ENCODE measurements at places on chromosomes 1 and 21.

DNA sequence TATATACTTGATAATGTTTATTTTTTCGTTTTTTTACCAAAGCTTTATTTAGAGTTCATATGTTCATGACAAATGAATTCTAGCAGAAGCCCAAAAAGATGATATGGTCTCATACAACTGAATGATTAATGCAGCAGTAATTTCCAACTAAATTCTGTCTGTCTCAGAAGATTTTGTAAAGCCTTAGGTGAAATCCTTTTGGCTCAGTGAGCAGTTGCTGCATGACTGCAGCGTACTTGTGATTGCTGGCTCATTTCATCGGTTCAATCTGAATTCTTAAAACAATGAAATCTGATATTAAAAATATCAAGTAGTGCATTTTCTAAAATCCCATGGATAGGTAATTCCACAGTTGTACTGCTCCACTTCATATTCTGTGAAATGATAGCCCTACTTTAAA lies 73.2 kb downstream of the AK5 start:
- DNase-seq: no peak

GRCh38 chr1:1082239-1082775 lies 8.2 kb upstream of the RNF223 start:
- DNase-seq: no peak

GRCh38 chr21:30211071-30211470 lies 4.8 kb downstream of the CLDN8 start:
- DNase-seq: no peak

DNA sequence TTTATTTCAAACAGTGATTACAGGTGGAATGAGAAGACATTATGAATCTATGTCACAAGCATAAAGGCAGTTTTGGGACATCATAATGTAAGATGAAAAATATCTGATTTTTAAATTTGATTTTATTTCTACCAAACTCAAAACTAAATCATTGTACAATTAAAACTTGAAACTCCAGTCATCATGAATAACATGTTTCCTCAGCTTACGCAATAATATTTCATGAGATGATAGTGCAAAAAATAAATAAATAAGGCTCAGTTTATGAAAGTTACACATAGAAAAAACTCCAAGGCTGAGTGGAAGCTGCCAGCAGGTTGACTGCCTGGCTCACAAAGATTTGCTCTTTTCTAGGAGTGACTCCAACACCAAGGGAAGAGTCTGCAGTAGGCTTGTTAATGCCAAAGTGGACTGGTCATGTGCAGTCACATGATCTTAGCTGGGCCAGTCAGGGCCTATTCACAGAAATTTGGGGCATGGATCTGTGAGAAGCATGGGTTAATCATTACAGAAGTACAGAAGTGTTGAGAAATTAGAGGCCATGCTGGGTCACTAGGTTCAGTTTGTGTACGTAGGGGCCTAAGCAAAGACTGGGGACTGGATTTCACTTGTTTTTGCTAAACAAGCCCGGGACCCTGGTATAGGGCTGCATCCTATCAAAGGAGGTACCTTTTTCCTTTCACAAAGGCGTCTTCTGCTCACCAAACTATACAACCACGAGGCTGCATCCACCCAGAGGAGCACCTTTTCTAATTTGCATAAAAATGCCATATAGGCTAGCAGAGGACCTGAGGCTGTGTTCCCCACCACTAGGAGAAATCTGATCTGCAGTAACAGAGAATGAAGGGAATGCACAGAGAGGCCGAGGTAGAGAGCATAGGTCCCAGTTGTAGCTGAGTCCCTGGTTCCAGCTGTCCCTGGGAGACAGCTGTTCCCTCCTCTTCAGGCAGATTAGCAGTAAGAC lies 4.9 kb upstream of the ABCA4 start:
- no peak for DNase-seq

GRCh38 chr1:237863234-237863633 lies 27.5 kb downstream of the ZP4 start:
- no peak for DNase-seq

GRCh38 chr1:12201352-12202189 lies 28.3 kb upstream of the VPS13D start:
- no peak for DNase-seq

- no peak for DNase-seq
These were observed 43.5 kb upstream of the IL12RB2 start for GRCh38 chr1:67264152-67264551.

GRCh38 chr1:203144661-203145060 lies 17.1 kb downstream of the ADORA1 start:
- DNase-seq: no peak

DNA sequence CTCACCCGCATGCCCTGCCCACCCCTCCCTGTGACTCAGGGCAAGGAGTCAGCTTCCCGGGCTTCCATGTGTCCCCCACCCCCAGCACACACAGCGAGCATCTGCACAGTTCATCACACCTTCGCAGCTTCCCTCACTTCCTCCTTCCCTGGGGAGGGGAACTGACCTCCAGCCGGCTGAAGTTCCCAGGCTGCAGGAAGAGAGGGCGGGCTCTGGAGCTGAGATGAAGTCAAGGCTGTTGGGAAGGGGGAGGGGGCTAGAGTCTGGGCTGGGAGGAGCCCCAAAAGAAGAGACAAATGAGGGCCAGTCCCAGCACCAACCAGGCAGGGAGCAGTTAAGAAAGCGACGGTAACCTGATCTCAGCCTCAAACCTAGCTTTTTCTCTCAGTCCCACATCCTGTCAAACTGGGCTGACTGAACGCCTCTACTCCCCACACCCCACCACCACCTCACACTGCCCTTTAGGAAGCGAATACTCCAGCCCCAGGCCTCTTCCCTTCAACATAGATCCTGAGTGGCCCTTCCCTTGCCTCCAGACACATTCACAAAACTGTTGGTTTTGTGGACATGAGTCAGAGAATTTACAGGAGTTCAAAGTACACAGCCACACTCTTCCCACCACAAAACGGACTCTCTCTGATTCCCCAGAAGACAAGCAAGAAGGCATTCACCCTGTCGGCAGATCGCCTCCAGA lies 1.8 kb downstream of the RHOC start:
- peak; percentile 75 for DNase-seq

DNA sequence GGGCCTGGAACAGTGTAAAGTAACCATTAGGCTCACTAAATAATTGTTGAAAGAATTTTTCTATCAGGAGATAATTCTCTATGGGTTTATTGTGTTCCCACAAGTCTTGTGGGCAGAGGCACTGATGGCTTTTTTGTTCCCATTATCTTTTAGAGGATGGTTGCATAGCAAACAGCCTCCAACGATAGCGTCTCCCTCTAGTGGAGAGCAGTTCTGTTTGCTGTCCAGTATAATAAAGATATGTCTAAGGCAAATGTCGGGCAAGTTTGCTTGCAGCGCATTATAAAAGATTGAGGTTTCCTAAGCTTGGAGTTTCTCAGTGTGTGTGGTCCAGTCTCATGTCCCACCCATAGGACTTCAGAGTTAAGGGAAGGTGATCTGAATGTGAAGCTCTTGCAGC lies 1.3 kb upstream of the SLC6A17 start:
- DNase-seq: no peak

- DNase-seq: no peak
These were observed 198.4 kb upstream of the PTGFR start for GRCh38 chr1:78292361-78292760.

- no peak for DNase-seq
These were observed 26.1 kb downstream of the CR1L start for GRCh38 chr1:207670997-207671396.

DNA sequence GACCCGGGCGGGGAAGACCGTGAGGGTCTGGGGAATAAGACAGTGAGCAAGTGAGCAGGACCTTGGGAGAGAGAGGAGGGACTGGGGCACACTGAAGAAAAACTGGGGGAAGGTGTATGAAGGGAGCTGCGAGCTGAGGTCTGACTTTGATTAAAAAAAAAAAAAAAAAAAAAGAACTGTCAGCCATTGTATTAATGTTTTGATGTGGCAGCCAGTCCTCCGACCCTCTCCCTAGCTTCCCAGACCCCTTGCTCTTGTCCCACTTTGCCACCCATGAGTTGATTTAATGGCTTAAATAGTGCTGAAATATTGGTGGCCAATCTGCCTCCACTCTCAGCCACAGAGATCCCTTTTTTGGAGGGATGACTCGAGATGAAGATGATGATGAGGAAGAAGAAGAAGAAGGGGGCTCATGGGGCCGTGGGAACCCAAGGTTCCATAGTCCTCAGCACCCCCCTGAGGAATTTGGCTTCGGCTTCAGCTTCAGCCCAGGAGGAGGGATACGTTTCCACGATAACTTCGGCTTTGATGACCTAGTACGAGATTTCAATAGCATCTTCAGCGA lies 652 bp downstream of the HAX1 start:
- DNase-seq: no peak

- DNase-seq: no peak
These were observed 550.7 kb downstream of the PTPRU start for GRCh38 chr1:29786791-29787732.

GRCh38 chr1:209326076-209326475 lies 257.4 kb upstream of the CAMK1G start:
- no peak for DNase-seq

- no peak for DNase-seq
These were observed 43.1 kb downstream of the OR10J5 start for GRCh38 chr1:159492575-159493323.

GRCh38 chr1:207833381-207833780 lies 77.5 kb downstream of the CD34 start:
- no peak for DNase-seq

DNA sequence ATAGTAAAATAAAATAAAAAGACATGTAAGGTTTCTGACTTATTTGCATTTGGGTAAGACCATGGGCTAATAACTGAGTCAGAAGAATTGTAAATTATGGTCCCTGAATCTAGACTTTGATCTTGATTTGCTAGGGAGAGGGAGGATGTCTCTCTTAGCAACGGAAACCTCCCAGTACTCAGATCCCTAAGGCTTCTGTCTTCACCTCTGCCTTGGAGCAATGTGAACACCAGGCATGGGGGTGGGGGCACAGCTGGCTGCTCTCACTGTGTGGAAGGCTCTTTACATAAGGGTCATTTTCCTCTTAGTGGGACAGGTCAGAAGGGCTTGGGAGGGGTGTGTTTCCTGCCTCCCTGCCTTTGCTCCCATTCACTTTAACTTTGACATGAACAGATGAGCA lies 17.0 kb upstream of the TMEM54 start:
- DNase-seq: no peak

DNA sequence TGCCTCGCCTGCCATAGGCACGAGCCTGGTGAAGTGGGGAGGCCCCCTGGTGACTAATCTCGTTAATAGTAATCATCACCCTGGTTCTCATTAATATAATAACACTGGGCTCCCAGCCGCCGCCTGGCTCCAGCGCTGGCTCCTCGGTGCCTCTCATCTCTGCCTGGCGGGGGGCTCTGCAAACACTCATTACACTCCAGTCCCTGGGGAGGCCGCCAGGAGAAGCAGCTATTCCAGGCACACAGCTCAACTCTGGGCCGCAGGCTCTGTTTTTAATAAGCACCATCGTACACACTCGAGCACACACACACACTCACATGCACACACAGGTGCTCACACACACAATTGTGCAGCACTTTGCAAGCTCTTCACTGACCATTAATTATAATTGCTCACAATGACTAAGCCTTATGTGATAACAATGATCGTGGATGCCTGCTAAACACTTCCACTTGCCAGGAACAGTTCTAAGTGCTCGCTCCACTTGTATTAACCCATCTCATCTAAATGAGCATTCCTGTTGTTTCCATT lies 52.2 kb downstream of the SDC3 start:
- no peak for DNase-seq

GRCh38 chr1:9912264-9912936 lies 2.3 kb upstream of the CTNNBIP1 start:
- no peak for DNase-seq

DNA sequence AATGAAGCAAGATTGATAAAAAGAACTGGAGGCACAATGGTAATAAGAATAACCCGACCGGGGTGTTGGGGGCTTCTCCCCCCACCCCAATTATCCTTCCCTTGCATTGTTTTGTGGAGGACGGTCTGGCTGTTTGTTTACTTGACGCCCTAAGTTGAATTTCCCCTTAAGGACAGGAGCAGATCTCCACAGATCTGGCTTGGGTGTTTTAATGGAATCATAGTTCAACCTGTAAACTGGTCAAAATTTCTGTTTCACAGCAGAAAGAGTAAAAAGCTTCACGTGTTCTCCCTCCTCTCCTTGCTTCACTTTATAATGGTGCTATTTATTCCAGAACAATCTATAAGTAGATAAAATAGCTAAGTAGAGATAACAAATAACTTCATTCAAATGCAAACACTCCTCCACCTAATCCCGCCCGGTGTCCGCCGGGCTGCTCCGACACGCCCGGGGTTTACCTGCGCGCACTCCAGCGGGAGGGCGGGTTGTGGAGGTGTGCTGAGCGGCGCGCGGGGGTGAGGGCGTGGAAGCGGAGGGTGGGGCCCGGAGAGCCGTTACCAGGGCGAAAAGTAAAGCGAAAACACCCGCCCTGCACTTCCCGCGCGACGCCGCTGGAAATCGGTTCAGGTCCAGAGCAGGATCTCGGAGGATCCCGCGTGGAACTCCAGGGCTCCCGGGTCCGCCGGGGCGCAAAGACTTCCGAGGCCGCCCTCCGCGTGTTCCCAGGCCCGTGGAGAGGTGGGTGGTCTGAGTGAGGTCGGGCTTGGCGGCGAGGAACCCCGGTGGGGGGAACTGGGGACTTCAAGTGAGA lies 2.0 kb upstream of the ATF3 start:
- no peak for DNase-seq

DNA sequence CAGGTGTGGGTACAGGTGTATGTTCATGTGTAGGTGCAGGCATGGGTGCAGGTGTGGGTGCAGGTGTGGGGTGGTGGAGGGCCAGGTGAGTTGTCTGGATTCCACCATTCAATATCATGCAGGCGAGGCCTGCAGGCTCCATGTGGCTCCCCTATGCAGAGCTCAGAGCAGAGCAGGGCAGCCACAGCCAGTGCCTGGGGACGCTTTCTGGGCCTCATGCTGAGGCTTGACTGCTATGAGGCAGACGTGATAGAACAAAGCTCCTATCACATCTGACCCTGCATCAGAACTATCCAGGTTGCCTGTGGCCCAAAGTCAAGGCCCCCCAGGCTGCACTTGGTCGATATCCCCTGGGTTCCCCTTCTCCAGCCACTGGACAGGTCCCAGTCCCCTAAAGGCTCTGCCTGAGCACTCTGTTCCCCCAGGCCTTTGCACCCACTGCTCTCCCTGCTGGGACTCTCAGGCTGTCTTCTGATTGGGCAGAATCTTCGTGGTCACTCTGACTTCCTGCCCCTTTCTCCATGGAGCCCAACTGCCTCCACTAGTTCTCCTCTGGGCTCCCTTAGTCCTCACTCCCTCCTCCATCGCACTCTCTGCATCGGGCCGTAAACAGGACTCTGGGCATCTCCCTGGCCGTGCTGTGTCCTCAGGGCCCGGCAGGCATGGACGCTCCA lies 78.6 kb upstream of the ACTL8 start:
- no peak for DNase-seq

GRCh38 chr1:232011961-232012360 lies 385.4 kb downstream of the DISC1 start:
- DNase-seq: no peak

- peak; percentile 43 for DNase-seq
These were observed 292.1 kb upstream of the VAMP3 start for GRCh38 chr1:7478809-7479499.

DNA sequence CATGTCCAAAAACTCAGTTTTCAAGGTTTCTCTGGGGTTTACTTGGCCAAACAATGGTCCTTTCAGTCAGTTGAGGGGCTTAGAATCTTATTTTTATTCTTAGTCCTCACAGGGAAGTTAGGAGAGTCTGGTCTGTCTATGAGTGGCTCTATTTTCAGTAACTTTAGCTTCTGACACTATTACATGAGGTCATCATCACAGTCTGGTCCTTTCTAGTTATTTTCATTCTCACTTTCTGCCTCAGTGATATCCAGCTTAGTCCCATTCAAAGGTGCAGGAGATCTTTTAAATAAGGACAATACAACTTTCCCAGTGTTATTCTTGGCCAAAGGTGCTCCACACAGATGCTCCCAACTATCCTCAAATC lies 30.0 kb upstream of the FGGY start:
- DNase-seq: no peak

GRCh38 chr1:36748466-36748865 lies 265.8 kb upstream of the CSF3R start:
- no peak for DNase-seq

All from GM06990 (cell line).